Epithelial cell of esophagus (primary cell): ENCODE measurements at places on chromosomes 4 and X.

DNA sequence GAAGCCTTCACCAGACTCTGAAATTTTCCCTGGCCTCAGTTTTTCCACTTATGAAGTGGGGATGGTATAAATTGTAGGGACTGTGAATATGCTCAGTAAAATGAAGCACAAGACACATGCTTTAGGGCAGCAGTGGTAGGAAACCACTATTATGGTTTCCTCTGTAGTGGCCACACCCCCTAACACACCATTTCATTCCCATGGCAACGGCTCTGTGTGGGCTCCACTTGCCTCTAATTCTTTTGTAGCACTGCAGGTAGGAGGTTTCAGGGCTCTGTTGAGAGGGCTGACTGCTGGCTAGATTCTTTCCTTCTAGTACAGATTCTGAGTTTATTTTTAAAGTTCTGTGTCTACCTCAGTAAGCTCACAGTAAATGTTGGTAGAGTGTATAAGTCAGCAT, 3.5 kb upstream of the VMA21 start:
- DNase-seq, result no peak

DNA sequence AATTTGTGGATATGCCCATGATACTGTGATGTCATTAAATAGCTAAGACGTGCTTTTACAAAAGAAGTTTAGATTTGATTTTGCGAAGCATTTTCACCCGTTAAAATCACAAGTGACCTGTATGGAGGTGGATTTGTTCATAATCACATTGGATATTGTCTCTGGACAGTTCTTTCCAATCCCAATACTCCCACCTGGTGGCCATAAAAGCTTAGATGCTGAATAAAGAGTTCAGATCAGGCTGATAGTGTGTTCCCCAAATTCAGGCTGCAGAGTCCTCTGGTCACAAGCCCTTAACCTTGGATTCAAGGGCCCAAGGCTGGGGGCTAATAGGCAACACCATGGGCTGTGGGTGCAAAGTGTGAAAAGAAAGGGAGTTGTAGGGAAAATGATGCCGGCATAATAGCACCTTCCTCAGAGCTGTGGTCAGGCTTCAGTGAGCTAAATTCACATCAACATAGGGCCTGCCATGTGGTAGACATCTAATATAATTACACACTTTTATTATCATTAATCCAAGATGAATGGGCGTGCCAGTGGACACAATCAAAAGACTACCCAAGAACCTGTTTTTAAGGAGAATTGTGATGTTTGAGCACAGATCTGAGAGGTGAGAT, 28.1 kb downstream of the SMIM43 start:
- DNase-seq, result peak; percentile 69

GRCh38 chr4:89298155-89298554, 9.4 kb downstream of the GPRIN3 start:
- DNase-seq, result no peak

DNA sequence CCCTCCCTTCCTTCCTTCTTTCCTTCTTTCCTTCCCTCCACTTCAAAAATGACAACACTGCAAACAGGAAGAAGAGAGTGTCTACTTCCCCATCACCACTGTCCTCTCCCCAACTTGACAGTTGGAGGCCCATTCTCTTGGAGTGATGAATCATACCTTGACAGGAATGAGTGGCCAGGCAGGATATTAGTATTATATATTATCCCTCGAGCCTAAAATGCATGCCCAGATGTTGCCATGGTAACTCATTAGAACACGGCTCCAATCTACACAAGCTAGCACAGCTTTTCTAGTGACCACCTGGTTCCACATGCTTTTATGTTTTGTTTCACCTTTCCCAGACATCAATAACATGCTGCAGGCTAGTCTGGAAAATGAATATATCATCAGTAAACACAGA, 71.3 kb upstream of the LHFPL1 start:
- DNase-seq, result no peak

- DNase-seq, result no peak
Observed at GRCh38 chr4:1540601-1541375, 134.5 kb upstream of the NKX1-1 start.

DNA sequence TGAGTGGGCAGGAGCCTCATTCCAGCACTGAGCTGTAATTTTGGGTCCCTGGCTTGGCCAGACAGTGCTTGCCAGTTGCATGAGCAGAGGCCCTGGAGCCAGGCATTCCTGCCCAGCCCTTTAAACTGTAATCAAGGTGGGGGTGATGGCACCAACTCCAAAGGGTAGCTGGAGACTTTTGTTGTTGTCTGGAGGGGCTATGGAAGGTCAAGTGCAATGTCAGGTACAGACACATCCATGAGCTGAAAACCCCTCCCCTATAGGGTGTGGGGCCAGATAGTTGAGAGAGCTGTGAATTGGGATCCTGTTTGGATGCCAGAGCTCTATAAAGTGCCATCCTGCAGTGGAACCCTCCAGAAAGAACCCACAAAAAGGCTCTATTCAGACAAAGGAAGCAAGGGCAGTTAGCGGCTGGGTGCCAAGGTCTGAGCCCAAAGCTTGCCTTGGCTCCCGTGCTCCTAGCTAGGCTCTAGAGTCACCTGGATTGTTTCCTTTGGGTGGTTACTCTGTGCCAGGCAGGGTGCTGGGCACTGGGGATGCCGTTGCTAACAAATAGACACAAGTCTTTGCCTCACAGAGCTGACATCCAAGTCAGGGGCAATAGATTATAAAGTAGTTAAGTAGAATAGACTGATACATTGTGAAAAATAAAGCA, 163.0 kb downstream of the EFNB1 start:
- DNase-seq, result no peak

GRCh38 chr4:141957416-141957815, 321.0 kb downstream of the IL15 start:
- DNase-seq, result no peak

GRCh38 chr4:169823685-169824084, 65.9 kb upstream of the HPF1 start:
- DNase-seq, result peak; percentile 83

- DNase-seq, result no peak
Observed at GRCh38 chrX:140092121-140092520, 126.8 kb upstream of the CXorf66 start.

GRCh38 chrX:126448681-126449080, 103.9 kb downstream of the DCAF12L1 start:
- DNase-seq, result no peak

- DNase-seq, result no peak
Observed at GRCh38 chr4:19650903-19651864, 600.5 kb upstream of the SLIT2 start.

DNA sequence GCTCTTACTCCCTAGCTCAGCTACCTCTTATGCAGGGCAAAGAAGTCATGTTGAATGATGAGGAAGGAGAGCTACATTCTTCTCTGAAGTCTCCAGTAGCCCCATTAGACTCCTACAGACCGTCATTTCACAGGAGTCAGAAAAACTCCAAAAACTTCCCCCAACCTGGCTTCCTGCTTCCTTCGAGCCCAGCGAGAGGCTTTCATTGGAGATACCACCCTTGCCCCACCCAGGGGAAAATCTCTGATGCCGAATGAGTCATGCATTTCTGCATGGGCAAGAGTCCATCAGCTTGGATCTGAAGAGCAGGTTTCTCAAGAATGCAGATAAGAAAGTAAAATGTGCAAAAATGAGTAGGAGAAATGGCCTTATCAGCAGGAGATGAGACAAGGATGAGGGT, 53.0 kb downstream of the ARSF start:
- DNase-seq, result peak; percentile 38

GRCh38 chr4:140808256-140808655, 52.1 kb upstream of the TBC1D9 start:
- no peak for DNase-seq

DNA sequence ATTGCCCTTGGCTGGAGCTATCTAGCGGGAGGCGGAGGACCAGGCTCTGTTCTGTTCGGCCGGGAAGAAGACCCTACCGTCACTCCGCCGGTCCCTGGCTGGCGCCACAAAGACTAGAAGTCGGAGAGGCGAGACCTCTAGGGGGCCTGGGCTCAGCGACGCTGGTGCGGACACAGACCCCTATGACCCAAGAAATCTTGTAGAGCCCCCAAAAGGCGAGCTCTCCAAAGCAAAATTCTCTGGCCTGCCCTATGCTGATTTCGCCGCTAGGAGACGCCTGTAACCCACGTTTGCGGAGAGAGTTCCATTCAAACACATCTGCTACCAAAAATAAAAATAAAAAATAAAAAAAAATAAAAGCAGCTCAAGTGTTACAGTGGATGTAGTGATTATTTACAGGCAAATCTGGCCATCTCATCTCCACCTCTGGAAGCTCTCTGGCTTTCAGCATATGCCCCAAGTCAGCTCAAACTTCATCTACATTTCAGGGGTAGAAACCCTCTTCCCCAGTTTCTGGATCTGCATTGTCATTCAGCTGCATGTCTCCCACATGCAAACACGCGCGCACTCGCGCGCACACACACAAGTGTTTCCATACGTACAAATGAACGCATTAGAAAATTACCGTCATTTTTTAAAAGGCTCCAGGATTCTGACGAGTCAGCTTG, 2.4 kb upstream of the PCDH10 start:
- peak; percentile 54 for DNase-seq

GRCh38 chr4:37762991-37763368, 63.5 kb upstream of the PGM2 start:
- no peak for DNase-seq

GRCh38 chr4:153116801-153117200, 87.4 kb upstream of the TRIM2 start:
- no peak for DNase-seq

DNA sequence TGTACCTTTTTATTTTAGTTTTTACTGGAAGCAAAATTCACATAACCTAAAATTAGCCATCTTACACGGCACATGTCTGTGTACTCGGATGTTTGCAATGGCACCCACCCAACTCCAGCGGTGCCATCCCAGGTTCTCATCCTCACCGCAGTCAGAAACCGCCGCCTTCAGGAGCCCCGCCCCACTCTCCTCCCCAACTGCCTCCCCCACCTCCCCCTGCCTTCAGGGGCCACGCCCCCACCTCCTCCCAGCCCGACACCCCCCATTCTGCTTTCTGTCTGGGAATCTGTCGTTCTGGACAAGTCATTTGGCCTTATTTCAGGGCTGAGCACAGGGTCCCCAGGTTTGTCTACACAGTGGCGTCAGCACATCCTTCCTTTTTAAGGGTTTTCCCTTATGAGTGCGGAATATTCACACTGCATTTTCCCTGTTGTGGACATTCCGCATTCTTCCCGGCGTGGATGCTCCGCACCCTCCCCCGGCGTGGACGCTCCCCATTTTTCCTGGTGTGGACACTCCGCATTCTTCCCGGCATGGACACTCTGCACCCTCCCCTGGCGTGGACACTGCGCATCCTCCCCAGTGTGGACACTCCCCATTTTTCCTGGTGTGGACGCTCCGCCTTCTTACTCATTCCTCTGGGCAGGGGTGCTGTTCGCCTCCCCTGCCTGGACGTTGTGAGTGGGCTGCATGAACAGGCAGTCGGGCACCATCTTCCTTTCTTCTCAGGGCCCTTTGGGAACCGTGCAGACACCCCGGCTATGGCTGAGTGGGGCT, 135.4 kb upstream of the NKX1-1 start:
- no peak for DNase-seq

GRCh38 chr4:51835855-51836254, 7.1 kb upstream of the DCUN1D4 start:
- DNase-seq, result no peak

- DNase-seq, result peak; percentile 78
Observed at GRCh38 chr4:48315728-48316630, 25.4 kb upstream of the SLAIN2 start.

DNA sequence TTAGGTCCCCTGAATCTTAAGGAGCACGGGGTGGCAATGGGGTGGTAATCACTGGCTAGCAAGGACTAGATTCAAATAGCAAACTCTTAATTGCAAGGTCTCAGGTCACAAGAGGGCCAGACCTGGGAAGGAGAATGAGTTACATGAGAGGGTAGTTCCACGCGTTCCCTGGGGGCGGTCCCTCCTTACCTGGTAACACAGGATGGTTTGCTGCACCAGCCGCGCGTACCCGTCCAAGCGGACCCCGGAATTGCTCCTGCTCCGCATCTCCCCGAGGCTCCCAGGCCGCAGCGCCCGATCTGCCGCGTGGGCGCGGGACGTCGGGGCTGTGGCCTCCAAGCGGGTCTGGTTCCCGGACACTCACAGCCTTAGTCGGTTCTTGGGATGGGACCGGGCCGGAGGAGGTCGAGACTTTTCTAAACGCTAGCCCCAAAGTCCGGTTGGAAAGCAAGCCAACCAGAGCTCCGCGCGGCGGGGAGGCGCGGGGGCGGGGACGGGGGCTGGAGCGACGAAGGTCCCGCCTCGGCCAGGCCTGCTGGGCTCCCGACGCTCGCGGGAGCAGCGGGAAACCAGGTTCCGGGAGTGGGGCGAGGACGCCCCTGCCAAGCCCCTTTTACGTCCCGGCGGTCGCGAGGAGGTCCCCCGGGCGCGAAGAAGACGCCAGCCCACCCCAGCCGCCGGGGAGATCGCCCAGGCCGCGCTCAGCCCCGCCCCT, at the start of gene PHKA2:
PHKA2 (minus strand) TSS at position 449 of the 715 bp plus-strand sequence; CDS start at position 267, 182 bp downstream.
- DNase-seq, result peak; percentile 54

DNA sequence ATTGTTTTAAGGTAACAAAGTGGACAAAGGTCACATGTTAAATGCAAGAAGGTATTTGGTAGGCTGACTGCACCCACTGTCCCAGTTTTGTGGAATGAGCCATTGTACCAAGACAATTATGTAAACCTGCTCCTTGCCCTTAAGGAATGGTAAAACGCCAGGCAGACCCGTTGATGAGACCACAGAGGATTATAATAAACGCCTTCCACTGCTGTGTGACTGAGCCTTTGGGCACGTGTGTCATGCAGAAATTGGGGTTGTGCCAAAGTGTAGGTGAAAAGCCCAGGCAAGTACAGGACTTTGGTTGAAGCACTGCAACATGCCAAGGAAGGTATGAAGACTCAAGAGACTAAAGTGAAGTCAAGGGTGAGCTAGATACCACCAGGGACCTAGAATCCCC, 59.7 kb downstream of the LRRC66 start:
- DNase-seq, result peak; percentile 72

- DNase-seq, result no peak
Observed at GRCh38 chrX:120334151-120334550, 22.9 kb upstream of the TMEM255A start.

DNA sequence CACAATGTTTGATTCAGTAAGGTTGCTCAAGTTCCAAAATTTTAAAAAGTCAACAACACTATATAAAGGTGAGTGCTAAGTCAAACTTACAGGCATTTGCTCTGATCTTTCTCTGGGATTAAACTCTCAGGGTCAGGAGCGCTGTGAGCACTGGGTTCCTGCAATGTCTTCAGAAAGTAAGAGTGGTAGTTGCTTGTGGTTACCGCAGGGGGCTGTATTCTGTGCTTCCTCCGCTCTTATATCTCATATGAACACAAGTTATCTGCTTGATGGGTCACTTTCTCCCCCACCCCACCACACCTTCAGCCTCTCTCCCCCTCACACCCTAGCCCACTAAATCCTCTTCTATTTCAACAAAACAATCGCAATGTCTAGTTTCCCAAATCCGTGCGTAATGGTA, 116.4 kb upstream of the IGSF1 start:
- DNase-seq, result no peak

GRCh38 chr4:72701987-72702819, 133.2 kb upstream of the ADAMTS3 start:
- DNase-seq, result peak; percentile 58

- no peak for DNase-seq
Observed at GRCh38 chr4:63787326-63787725, 621.9 kb downstream of the TECRL start.

DNA sequence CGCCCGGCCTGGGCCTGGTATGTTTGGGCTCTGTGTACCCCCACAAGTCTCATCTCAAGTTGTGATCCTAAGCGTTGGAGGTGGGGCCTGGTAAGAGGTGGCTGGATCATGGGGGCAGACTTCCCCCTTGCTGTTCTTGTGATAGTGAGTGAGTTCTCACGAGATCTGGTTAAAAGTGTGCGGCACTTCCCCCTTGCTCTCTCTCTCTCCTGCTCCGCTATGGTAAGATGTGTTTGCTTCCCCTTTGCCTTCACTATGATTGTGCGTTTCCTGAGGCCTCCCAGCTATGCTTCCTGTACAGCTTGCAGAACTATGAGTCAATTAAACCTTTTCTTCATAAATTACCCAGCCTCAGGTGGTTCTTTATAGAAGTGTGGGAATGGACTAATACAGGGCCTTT, 53.0 kb downstream of the CHST7 start:
- no peak for DNase-seq
